ENCODE measurements at places on chromosomes 3 and 15.

GRCh38 chr3:70264122-70264780 lies 48.2 kb downstream of the MDFIC2 start:
- no peak for DNase-seq

GRCh38 chr3:51408021-51408420 lies 16.9 kb downstream of the RBM15B start:
- no peak for DNase-seq

DNA sequence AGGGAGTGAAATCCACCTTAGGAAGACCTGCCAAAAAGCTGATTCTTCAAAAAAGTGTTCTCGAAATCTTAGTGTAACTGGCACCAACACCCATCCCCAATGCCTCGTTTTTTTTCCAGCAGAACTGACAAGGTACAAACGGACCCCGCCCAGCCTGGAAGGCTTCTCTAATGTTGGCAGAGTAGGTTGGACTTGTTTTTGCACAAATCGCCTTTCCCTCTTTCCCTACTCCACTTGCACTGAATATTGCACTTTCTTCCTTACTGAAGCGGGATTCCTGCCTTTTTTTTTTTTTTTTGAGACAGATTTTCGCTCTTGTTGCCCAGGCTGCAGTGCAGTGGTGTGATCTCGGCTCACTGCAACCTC lies 544 bp upstream of the TIMMDC1 start:
- no peak for DNase-seq

- DNase-seq, result no peak
These were observed 35.6 kb upstream of the SPTSSB start for GRCh38 chr3:161406594-161407555.

DNA sequence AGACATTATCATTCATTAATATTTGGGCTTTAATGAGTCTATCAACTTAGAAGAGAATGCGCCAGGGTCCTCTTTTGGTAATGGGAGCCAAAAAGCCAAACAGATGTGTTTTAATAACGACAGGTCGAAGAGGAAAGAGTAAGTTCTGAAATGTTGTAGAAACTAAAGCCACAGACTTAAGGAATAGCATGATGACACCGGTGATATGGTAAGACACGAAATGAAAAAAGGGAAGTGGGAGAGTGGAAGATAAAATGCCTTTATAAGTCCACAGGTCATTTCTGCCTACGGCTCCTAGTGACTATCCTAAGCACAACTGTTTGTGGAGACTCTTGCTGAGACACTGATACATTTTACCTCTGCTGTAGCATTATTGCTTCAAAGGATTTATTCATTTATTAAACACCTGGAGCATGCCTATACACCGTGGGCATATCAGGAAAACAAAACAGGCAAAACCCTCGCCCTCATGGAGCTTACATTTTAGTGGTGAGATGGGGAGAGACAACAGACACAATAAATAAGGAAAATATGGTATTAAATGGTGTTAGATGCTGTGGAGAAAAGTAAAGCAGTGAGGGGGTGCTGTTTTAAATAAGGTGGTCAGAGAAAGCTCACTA lies 11.7 kb upstream of the CD47 start:
- no peak for DNase-seq

GRCh38 chr3:14765576-14766427 lies 53.0 kb upstream of the FGD5 start:
- DNase-seq, result no peak

GRCh38 chr15:91318516-91318915 lies 218.5 kb downstream of the SV2B start:
- DNase-seq, result no peak

DNA sequence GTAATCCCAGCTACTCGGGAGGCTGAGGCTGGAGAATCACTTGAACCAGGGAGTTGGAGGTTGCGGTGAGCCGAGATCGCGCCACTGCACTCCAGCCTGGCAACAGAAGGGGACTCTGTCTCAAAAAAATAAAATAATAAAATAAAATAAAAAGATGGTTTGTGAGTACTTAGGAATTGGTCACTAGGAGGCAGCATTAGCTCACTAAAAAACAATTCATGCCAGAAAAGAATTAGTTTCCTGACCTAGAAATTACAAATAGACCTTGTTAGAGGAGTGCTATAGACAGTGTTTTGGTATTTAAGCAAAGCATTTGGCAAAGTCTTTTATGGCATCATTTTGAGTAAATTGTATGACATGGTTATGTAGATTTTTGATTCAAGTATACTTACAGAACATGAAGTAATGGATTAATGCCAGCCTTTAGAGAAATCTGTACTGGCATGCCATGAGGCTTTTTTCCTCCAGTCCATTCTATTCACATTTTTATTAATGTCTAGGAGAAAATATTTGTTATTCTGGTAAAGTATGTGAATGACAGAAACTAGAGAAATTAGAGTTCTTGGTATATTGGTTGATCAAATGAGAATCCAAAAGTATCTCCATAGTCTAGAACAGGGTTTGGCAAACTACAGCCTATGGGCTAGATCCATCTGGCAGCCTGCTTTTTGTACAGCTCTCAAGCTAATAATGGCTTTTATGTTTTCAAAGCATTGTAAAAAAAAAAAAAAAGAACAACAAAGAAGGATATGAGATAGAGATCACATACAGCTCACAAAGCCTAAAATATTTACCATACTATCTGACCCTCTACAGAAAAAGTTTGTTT lies 81.6 kb downstream of the LRRC49 start:
- no peak for DNase-seq

GRCh38 chr15:93830221-93831080 lies 400.9 kb upstream of the MCTP2 start:
- no peak for DNase-seq

DNA sequence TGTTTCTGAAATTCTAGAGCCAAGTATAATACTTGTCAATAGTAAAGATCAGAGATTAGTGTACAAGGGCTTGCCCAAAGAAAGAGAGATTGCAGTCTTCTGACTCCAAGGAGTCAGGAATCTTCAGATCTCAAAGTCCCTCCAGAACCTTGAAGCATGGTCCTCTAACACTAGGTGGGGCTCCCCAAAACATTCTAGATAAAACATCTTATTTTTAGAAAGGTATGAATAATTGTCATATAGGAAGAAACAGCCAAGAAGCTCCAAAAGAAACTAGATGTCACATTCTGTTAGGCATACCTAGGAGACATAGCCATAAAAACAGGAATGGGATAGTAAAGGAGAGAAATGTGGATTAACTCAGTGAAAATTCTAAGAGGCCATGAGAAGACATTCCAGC lies 10.7 kb downstream of the MUC13 start:
- no peak for DNase-seq

- DNase-seq, result no peak
These were observed 5.0 kb downstream of the TWF2 start for GRCh38 chr3:52233968-52234367.

- DNase-seq, result no peak
These were observed 27.6 kb downstream of the CHRNA7 start for GRCh38 chr15:32057876-32058425.

- DNase-seq, result no peak
These were observed 202.8 kb upstream of the MRPL3 start for GRCh38 chr3:131705558-131706051.

DNA sequence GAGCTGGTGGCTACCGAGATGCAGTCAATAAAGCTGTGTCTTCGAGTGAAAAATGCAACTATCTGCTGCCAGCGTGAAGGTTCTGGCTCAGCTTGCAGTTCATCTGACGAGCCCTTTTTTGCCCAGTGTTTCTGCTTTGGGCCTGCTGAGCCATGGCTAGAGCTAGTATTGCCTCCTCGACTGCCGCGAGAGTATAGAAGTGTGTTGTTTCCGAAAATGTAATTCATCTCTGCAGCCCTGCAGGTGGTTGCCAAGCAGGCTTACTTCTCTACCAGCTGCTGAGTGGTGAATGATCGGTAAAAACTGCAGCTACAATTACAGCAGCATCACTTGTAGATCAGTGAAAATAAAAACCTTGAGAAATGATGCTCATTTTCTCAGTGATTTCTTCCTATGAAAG lies 114.8 kb downstream of the DLG1 start:
- DNase-seq, result no peak

- no peak for DNase-seq
These were observed 40.9 kb upstream of the MYO5C start for GRCh38 chr15:52336529-52336928.

DNA sequence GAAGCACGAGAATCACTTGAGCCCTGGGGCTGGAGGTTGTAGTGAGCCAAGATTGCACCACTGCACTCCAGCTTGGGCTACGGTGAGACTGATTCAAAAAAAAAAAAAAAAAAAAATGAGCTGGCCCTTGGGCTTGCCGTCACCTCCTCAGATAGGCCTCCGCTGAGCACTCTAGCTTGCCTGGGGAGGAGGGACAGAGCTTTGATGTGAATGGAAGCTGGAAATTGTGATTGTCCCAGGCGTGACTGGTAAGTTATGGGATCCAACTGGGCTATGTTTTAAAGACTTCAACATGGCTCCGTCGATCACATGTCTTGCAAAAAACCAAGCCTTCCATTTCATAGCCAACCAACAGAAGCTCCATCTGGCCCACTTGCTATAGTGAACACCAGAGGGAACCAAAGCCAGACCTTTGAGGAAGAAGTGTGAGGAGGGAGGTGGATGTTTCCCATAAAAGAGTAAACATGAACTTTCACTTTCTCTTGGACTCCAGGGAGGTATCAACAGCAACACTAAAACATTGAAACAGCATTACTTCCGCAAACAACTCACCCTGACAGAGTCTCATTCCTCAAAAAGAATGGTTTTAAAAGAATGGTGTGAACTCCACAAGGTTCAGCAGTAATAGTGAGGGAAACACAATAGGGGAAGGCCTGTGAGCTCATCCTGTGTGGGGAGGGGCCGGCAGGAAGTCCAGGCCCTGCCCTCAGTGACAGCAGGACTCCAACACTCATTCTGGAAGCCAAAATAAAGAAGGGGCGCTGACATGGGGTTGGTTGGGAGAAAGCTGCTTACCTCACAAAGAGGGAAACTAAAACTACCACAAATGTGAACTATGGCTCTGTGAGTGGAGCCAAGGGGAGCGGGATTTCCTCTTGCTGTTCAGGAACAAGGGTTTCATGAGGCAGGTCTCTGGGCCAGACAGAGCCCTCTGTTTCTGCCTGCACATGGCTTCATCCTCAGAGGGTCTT lies 59.2 kb upstream of the IL12A start:
- DNase-seq, result no peak

DNA sequence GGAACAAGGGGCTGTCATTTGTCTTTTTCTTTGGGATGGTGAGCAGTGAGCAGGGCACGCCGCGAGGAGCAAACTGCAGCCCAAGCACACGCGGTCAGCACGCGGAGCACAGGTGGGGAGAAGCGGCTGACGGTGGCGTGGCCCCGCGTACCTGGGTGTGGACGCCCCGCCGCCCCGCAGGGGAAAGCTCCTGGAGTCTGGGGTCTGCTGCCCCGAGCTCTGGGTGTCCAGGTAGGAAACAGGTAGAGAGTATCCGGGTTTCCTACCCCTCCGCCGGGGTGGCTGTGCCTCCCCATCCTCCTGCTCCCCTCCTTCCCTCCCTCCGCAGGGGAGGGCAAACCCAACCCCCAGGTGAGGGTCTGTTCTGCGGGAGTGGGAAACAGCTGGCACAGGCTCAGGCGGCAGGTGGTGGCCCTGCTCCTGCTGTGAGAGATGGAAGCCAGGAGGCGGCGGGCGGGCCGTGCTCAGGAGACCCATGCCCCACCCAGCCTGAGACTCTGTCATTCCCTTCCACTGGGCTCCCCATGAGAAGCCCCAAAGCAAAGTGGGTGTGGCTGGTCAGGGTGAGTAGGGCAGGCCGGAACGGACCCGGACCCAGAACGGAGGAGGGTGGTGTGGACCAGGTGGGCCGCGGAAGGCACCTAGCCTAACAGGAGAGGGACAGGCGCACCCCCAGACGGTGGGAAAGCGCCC lies 56.9 kb upstream of the CGNL1 start:
- DNase-seq, result no peak

GRCh38 chr3:3538451-3538850 lies 260.8 kb upstream of the LRRN1 start:
- no peak for DNase-seq

DNA sequence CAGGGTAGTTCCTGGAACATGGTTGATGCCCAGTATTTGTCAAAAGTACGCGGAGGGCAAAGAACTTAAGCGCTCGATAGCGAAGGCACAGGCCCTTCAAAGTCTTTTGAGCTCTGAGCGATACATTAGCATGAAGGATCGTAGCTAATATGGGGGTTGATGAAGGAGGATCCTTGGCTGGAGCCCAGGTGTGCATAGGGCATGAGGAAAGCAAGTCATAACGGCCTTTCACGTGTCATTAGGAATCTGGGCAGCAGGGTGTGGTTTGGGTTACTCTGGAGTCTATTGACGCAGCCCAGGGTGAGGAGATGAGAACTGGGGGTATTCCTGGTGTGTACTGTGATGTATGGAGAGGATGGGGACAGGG lies 31.7 kb downstream of the SPINK8 start:
- peak; percentile 15 for DNase-seq

DNA sequence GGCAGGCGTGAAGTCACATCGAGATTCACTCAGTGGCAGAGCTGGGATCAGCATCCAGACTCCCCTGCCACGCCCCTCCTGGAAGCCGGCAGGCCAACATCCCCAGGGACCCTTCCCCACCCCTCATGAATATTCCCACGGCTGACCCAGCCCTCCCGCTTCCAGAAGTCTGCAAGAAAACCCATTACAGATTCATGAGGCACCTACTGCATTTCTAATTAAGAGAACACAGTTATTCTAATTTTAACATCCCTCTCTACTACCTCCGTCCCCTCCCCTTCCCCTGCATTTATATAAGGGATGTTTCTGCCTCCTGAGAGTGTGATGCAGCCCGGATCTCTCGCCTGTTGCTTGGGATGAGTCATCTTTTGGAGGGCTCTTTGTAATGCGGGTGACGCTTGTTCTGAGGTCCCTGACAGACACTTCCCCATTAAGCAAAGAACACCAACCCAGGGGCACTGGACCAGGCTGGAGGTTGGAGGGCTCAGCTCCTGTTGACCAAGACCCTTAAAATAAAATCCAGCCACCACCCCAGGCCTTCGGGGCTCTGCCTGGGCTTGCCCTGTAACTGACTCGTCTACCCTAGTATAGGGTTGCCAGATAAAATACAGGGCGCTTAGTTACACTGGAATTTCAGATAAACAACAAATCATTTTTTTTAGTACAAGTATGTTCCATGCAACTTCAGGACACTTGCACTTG lies 118.7 kb downstream of the NUP210 start:
- DNase-seq, result no peak

GRCh38 chr3:15953841-15954240 lies 156.1 kb upstream of the ANKRD28 start:
- no peak for DNase-seq

- no peak for DNase-seq
These were observed 103.7 kb upstream of the LRIG1 start for GRCh38 chr3:66604481-66604880.

GRCh38 chr3:12287727-12288181 lies 1.1 kb upstream of the PPARG start:
- DNase-seq, result peak; percentile 29

- no peak for DNase-seq
These were observed 44.8 kb downstream of the POLR2M start for GRCh38 chr15:57751177-57751800.

DNA sequence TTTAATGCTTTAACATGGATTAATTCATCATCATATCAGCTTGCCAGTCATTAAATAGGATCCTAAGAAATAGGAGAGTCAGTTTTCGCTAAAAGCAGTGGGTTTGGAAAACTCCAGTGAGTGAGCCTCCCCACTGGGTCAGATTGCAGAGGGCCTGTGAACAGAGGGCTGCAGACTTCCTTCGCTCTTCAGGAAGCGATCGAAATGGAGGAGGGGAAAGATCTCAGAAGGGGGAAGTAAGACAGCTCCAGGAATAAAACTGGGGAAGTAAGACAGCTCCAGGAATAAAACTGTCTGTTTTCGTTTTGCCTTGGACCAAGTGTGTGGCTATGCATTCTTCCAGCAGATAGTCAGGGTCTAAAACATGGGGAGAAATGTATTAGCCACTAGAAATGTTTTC lies 124.8 kb upstream of the C15orf61 start:
- no peak for DNase-seq
